ENCODE measurements at places on chromosomes 16 and 17. TPM values are rescaled to one million over a fixed set of nuclear protein-coding genes. Genes with fewer than 3 reads are reported as not detected.

TMIGD1 gene
- total RNA-seq, result not detected

ACSF2 gene
- 37.8 TPM for total RNA-seq

GRCh38 chr16:72875291-72876031, 172.5 kb downstream of the ZFHX3 start:
- no peak for DNase-seq

KRT27 gene
- total RNA-seq, result 1.2 TPM

EMP2 gene
- 138 TPM for total RNA-seq

SLC47A1 gene
- total RNA-seq, result 8.0 TPM

DNA sequence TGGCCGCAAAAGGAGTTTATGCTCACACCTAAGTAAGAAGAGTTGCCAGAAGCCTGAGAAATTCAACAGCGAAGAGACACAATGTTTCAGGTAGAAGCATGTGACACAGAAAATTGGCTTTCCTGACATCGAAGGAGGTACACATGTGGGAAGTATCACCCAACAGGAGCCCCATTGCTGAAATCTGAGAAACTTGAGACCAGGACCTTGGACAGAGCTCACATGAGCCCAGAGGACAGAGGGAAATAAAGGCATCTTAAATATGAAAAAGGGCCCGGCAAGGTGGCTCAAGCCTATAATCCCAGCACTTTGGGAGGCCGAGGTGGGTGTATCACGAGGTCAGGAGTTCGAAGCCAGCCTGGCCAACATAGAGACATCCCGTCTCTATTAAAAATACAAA, 304.1 kb upstream of the C16orf82 start:
- DNase-seq, result no peak

GRCh38 chr17:27631897-27632725, 1.1 kb downstream of the LGALS9 start:
- no peak for DNase-seq

DNA sequence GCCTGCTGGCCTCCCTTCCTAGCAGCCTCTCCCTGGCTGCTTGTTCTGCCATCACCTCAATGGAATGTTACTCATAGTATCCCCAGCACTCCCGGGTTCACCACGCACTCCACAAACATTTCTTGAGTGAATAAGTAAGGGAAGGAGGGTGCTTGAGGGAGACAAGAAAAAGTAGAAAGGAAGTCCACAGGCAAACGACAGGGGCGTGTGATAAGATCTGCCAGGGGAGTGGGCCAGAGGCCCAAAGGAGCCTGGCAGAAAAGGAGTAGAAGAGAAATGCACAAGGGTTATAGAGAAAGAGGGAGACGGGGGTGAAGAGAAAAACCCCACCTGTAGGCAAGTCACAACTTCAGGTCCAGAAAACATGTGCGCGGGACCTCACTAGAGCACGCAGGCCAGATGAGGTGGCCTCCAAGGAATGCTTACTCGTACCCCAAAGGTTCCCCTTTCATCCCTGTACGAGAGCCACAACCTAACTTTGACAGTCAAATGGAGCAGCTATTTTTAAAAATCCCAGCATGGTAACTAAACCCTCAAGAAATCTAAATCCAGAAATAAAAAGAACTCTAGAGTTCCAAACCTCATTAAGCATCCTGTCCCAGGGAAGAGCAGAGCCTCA, 6.6 kb downstream of the ZDHHC7 start:
- DNase-seq, result peak; percentile 60

SLC38A8 gene
- not detected for total RNA-seq

DNA sequence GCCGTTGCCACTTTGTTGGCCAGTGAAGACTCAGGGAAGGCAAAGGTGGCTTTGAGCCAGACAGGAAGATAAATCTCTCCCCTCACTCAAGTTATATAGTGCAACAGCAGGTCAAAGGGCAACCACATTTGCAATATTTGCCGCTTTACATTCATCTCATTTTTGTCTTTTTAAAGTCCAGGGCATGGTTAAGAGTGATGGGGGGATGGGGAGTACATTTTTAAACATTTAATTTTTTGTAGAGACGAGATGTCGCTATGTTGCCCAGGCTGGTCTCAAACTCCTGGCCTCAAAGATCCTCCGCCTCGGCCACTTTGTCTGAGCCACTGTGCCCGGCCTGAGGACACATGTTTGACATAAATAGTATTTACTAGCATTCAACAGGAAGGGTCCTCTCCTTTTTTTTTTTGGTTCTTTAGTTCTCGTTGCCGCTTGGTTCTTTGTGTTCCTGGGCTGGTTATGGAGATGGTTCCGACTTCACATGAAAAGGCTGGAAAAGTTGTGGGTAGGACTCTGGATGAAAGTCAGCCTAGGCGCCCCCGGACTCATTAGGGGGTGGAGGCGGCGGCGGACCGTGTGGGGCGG, 95.7 kb downstream of the RAB11FIP4 start:
- DNase-seq, result no peak

SEPTIN1 gene
- total RNA-seq, result 7.2 TPM
